ENCODE measurements at places on chromosomes 6 and 20. TPM values are rescaled to one million over a fixed set of nuclear protein-coding genes. Genes with fewer than 3 reads are reported as not detected.

Gene TBC1D7
- total RNA-seq: 12.9 TPM

Gene MUC21
- total RNA-seq: not detected

Gene HLA-DRB5
- total RNA-seq: 2.8 TPM

Gene TUBB1
- not detected for total RNA-seq

Gene BNIP5
- total RNA-seq: 0.44 TPM

Gene FUT9
- total RNA-seq: 0.13 TPM

Gene TSPYL4
- 25.8 TPM for total RNA-seq

DNA sequence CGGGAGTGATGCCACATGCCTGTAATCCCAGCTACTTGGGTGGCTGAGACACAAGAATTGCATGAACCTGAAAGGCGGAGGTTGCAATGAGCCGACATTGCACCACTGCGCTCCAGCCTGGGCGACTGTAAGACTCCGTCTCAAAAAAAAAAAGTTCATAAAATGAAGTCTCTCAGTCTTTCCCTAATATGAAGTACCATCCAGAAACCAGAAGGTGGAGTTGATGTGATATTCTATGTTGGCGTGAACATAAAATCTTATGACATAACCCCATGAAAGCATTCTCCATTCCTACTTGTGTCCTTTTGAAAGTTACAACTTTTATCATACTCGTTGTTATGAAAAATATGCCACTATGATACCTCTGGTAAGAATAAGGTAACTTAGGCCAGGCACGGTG lies 5.7 kb downstream of the SOD2 start:
- no peak for DNase-seq

DNA sequence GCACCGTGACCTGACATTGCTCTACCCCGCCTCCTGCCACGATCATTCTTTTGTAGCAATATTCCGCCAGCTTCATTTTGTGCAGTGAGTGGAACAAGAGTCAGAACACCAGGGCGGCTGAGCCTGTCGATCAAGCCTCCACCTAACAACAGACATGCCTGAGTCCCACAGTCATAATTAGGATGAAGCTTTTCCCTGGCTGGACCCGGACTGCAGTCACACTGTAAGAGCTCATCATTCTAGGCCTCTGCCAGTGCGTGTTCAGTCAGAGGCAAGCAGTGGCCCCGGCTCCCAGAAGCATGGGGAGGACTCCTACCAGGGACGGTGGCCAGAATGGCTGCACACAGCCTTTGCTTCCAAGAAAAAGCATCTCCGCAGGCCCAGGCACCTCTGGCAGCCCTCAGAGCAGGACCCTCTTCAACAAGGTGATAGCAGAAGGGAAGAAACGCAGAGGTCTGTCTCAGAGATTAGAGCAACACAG lies 23.2 kb upstream of the UNC93A start:
- peak; percentile 35 for DNase-seq

GRCh38 chr6:168440520-168441433 lies at the start of gene SMOC2:
Gene SMOC2, plus strand, starts transcription at chr6:168441184. Its CDS starts 187 bp downstream, at chr6:168441371.
- DNase-seq: peak; percentile 81

GRCh38 chr6:108171291-108171917 lies 5.6 kb downstream of the NR2E1 start:
- DNase-seq: no peak

DNA sequence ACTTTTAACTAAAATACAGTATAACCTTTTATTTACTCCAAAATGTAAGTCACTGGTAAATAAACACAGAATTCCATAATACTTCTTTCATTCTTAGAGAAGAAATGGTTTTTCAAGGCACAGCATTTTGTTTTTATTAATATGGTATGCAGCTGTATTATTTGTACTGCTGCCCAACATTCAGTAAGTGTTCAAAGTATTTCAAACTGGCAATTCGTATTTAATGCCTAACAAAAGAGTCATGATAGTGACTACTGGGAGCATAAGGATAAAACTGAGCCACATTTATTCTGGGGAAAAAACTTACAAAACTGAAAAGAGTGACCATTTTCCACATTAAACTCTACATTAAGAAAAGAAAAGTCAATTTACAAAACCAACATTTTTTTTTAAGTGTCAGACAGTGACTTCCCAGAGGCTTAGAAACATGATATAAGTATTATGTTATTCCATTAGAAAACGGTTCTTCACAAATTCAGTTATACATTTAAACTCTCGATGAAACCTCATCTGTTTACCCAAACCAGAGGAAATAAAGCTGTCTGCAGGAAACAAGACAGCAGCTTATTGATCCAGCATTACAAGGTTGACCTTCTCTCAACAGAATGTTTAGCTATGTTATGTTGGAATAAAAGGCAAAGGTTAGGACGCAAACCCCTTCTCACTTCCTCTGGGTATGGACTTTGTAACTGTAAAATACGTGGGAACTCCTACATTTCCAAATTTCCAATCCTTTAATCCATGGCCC lies 24.3 kb downstream of the EPB41L2 start:
- no peak for DNase-seq

DNA sequence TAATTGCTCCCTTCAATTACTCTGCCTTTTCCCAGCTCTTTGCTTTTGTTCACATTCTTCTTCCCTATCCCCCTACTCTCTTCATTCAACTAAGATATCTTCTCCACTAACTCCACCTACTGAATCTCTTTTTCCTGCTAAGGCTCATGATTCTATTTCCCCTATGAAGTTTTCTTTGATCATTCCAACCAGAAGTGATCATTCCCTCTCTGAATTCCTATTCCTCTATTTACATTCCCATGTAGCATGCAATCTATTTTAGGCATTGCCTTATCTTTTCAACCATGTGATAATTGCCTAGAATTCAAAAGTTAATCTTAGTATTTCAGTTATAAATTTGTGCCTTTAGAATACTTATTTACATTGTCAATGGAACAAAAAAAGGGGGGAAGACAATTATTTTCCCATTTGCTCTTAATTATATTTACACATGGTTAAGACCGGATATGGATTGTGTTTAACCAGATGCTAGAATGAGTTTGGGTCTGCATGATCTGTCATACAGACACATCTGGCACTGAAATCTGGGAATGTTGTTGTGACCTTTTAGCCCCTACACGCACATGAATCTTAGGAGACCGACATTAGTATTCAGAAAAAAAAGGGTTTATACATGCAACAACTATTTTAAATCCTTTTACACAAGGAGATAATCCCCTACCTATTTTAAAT lies 20.8 kb downstream of the MOXD1 start:
- DNase-seq: no peak

GRCh38 chr20:32574296-32575226 lies 10.6 kb downstream of the NOL4L start:
- DNase-seq: no peak

GRCh38 chr6:160043784-160044183 lies 74.9 kb downstream of the IGF2R start:
- DNase-seq: no peak
